ENCODE measurements at places on chromosomes 7 and 10.

DNA sequence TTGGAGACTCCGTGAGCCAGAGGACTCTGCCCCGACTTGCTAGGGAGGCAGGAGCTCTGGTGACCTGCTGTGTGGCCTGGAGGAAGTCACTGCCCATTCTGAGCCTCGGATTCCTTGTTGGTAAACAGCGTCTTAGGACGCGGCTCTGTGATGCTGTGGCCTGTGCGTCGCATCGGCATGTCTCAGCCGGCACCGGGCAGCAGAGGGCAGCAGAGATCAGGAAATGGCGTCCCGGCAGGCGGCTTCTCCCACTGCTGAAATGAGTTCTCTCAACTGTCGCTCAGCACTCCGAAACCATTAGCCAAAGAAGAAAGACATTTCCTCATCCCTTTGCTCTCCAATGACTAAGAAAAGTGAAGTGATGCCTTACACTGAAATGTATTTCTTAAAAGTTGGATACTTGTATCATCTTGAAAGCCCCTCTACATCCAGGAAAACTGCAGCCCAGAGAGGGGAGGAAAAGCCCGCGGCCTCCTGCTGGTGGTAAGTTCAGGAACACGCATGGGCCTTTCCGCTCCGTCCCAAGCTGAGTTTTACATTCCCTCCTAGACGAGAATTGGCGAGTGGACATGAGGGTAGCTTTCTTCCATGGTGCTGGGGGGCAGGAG, 91.7 kb downstream of the WDR11 start:
- DNase-seq: peak; percentile 68

- no peak for DNase-seq
Measured at GRCh38 chr10:67607472-67607871, 88.5 kb downstream of the CTNNA3 start.

DNA sequence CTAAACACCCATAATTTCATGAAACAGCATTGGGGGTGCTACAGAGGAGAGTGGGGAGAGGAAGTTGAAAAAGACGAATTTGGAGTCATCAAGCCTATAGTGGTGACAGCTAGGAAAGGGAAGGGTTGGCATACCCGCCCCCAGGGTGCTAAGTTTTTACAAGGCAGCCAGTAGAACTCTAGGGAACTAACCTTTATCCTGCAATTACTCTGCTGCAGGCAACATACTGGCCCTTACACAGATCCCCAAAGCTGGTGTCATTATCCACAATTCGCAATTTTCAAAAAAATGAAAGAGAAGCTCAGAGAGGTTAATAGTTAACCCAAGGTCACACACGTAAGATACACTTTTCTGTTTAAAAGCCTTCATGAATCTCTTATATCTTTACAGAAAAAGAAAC, 14.2 kb upstream of the SLC35B4 start:
- DNase-seq: no peak

DNA sequence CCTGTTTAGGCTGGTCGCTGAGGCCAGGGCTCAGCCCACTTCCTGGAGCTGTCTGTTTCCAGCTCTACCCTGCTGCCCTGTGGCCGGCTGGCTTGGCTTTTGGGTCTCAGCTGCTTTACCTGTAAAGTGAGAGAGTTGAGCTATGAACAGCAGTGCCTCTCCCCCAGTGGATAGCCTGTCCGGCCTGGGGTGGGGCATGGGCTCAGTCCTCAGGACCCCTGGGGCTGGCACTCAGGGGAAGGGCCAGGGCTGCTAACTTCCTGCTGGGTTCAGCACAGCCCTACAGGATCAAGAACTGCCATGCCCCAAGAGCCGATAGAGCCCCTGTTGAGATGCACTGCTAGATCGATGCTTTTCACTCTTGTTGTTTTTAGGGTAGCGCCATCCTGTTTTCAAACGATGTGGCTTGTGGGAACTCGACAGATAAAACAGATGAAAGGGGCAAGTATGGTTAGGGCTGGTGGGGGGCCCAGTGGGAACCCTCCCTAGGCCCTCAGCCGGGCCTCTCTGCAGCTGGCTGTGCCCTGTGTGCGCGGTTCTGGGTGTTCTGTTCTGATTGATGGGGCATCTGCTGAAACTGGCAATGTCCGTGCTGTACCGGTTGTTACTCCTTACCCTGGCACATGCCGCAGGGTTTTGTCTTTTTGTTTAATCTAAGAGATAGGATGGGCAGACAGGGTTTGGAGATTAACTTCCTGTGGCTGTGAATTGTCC, 10.0 kb upstream of the SFRP5 start:
- DNase-seq: no peak

DNA sequence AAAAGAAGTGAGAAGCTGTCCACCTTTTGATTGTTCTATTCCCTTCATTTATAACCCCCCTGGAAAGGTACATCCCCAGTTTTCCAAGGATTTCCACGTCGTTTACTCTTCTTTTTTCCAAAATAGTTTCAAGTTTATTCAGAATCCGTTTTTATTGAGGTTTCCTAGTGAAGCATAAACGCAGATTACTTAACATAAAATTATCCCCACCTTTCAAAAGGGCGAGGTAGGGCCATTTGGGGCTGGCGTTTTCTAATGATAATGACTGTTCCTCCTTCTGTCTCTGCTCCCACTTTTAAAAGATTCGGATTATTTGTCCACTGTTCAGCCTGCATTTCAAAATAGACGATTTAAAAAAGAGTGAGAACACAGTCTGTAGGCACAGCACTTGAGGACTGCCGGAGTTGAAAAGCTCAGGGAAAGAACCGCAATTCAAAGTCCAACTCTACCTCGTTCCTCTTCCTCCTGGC, 165.2 kb upstream of the PPP1R3A start:
- DNase-seq: no peak

- DNase-seq: peak; percentile 68
Measured at GRCh38 chr7:144812379-144813283, 23.2 kb downstream of the TPK1 start.

DNA sequence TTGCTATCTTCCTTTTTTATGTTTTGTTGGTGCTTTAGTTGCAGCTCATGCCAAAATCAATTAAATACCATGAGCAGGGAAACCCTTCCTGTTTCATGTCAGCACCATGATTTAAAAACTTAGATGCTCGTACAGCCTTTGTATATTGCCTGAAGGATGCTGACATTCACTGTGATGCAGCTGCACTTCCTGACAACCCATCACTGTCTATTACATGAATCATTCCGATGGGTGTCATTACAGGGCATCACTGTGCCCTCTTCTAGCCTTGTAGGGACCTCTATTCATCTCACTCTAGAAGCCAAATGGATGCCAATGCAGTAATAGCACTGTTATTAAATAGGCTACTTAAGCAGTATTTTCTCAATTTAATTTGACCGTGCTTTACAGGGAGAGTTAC, 18.3 kb upstream of the ITGB1 start:
- no peak for DNase-seq

- no peak for DNase-seq
Measured at GRCh38 chr7:126804604-126805003, 448.1 kb downstream of the GRM8 start.

GRCh38 chr7:106982415-106982814, 62.1 kb upstream of the PRKAR2B start:
- no peak for DNase-seq

GRCh38 chr10:30550967-30551815, 78.4 kb downstream of the LYZL2 start:
- DNase-seq: no peak

GRCh38 chr7:425794-426188, 93.9 kb downstream of the PDGFA start:
- DNase-seq: no peak

GRCh38 chr10:80465451-80465835, 11.3 kb downstream of the TSPAN14 start:
- DNase-seq: no peak

- DNase-seq: no peak
Measured at GRCh38 chr7:120981888-120982615, 6.5 kb upstream of the CPED1 start.

DNA sequence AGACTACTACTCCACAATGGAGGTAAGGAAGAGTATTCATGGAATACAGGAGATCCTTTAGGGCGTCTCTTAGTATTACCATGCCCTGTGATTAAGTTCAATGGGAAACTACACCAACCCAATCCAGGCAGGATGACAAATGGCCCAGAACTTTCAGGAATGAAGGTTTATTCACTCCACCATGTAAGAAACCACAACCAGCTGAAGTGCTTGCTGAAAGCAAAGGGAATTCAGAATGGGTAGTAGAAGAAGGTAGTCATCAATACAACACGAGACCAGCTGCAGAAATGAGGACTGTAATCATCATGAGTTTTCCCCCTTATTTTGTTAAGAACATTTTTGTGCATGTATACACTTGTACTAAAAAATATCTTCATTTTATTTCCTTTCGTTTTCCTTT, 76.6 kb downstream of the GPR37 start:
- no peak for DNase-seq

DNA sequence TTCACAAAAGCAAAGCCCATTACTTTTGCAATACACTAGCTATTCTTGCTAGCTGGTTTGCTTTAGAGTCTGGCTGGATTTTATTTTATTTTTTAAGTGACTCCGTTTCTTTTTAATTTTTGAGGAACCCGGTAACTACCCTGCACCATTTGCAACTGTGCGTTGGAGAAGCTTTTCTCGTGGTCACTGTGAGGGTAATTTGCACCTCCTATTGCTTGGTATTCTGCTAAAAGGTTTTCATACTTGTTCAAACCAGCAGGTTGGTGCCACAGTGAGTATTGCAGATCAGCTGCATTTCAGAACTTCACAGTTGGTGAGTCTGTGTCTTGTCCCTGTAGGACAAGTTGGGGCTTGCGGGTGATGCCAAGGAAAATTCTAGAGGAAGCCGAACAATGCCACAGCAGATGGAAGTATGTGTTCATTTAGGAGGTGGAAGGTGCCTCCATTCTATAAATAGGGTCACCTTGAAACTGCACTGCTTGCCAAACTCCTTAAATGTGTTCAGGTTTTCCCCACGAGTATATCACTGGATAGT, 3.9 kb upstream of the NMT2 start:
- DNase-seq: no peak

GRCh38 chr10:75210282-75211006, at the start of gene VDAC2:
VDAC2 (plus strand) TSS chr10:75210796; CDS start chr10:75211159, 363 bp downstream.
- DNase-seq: peak; percentile 94

- DNase-seq: peak; percentile 60
Measured at GRCh38 chr7:5827755-5828154, 46.3 kb upstream of the RNF216 start.

DNA sequence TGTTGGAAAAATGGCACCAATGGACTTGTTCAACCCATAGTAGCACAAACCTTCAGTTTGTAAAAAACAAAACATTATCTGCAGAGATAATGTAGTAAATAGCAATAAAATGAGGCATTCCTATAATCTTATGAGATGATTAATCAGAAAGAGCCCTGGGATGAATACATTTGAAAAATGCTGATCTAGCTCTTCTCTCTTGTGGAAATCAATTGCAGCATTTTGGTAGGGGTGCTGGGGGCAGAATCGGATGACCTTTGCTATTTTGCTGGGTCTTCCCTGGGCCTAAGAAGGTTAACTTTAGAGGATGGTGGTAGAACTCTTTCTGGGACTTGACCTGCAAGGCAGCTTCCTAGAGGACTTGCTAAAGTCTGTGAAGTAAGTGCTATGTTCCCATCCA, 163.5 kb downstream of the ADRA2A start:
- no peak for DNase-seq

GRCh38 chr10:18043148-18044006, 91.7 kb downstream of the SLC39A12 start:
- no peak for DNase-seq

GRCh38 chr7:81407094-81407493, 362.8 kb downstream of the HGF start:
- DNase-seq: no peak

DNA sequence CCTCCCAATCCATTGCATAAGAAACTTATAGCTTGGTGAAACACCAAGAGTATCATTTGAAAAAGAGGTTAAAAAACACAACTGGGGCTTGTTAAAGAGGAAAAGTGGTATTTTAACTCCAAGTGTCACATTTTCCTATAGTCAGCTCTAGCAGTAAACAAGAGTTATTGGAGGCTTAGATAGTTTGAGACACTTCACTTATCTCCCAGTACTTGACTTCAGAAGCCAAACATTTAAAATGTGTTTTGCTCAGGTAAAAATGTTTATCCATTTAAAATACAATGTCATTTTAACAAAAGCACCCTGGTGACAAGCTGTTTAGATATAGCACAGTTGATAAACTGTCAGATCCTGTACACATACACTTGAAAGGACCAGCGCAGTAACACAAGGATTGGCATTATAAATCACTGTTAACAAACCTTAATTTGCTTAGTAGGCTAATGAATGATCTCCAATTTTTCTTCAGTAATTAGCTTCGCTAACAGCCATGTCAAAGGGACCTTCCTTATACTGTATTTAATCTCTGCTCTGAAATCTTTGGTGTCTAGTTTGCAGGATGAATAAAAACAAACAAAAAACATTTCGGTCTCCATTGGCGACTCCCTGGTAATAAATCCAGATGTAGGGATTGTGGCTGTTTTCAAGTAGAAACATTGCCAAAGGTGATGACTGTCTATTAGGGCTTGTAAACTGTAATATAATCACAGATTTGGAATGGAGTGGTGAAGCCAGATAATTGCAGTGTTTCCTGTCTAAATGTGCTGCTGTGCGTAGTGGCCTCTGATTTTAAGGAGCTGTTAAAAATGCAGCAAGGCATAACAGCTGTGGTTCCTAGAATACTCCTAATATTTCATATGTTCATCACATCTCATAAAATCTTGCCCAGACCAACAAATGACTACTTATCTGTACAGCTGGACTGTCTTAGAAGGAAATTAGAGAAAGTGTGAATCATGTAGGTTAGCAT, 545.1 kb downstream of the AUTS2 start:
- DNase-seq: no peak

Measured in CD4-positive, alpha-beta T cell treated with Interleukin-15 for 4 hours (primary cell).